Caki2 (cell line): ENCODE measurements at places on chromosomes 1 and 21.

GRCh38 chr1:19439464-19440171 lies 45.7 kb downstream of the CAPZB start:
- no peak for DNase-seq

- no peak for DNase-seq
These were observed 133.8 kb upstream of the CACNA1E start for GRCh38 chr1:181349512-181349911.

DNA sequence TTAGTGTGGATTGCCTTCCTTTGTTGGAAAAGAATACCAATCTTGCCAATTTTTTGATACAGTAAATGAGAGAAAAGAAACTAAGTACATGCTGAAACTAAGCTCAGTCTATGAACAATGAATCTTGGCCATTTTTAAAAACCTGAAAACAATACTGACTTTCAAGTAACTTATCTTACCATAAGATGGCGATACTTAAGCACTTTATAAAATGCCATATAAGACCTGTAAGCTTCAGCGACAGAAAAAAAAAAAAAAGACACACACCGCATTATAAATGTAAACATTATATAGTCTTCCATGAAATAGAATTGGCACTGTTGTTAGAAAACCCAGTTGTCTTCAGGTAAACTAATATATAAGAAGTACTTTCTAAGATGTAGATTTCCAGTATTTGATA lies 3.0 kb downstream of the OLFM3 start:
- DNase-seq: no peak

GRCh38 chr1:196105901-196106300 lies 502.3 kb downstream of the KCNT2 start:
- no peak for DNase-seq

DNA sequence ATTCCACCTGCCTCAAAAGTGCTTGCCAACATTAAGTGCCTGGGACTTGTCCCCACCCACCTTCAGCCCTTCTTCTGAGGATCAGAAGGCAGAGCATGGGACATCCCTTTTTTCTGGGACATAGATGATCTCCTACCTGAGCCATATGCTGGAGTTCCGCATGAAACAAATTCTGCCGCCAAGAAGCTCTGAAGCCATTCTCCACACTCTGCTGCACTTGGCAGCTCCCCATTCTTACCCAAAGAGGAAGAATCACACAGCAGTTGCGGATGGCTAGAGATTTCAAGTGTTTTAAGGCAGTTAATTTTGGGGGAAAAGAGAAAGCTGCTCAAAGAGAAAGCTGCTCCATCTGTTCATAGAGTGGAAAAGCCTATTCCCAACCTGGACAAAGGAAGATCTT lies 197.3 kb upstream of the COA6 start:
- DNase-seq: no peak

- DNase-seq: no peak
These were observed 13.5 kb downstream of the EGLN1 start for GRCh38 chr1:231408528-231409094.

DNA sequence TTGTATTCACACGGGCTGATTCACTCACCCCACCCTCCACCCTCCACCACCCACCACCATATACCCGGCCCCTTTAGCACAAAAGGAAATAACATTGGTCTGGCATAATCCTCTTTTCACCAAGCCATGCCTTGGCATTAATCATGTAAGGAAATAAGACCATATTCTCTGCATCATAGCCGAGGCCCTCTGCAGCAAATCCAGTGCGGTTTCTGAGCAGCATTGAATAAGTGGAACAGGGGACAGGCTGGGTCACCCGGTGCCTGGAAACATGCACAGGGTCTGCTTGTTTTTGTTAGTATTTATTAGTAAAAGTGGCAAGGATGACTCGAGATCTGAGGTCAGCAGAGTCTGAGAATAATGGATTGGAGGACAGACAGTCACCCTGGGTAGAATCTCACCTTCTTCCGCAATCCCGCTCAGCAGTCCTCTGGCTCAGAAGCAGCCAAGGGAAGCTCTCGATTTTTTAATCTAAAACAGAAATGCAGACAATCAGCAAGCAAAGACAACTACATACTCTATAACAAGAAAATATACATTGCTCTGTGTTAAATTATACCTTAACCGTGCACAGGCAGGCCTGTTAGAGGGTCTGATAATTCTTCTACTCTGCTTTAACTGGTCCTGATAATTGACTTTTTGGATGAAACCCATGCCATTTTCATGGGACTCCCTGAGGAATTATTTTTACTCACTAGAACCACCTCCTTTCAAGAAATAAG lies 52.4 kb upstream of the CDC42BPA start:
- DNase-seq: no peak

DNA sequence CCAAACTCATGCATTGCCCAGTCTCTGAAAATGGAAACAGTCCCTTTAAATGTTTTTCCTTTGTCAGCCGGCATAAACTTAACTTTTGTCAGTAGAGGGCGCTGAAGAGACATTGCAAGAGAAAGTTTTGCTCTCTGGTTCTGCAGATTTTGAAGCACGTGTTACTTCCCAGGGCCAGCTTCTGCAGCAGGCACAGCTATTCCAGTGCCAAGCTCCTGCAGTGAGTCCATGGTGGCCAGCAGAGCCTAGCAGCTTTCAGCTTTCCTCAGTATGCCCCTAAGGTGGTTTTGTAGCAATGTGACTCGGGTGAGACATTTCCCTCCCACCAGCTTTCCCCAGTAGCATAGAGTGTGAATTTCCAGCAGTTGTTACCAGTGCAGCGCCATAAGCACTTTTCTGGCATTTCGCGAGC lies 2.6 kb upstream of the IFI44L start:
- DNase-seq: peak; percentile 66

DNA sequence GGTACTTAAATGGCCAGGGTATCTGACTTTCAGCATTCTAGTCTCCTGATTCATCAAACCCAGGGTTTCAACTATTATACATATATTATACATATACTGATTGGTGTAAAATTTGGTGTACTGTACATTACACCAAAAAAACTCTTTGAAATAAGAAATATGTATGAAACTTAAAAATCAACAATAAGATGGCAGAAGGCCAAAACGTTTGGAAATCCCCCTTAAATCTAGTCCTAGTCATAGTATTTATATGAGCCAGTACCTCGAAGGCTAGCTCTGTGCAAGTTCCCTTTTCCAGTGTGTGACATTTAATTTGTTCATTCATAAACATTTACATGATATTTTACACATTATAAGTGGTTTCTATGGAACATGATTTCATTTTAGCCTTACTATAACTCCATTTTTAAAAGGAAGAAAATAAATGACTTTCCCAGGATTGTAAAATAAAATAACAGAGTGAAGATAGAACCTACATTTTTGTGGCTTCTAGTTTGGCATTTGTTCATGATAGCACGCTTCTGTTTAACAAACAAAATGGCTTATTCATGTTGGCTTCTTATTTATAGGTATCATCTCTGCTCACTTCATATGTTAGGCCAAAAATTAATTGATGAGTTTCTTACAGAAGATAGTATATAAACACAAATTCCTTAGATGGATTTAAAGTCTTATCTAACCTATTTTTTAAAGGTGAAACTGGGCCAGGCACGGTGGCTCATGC lies 18.8 kb upstream of the ZNF281 start:
- DNase-seq: no peak

DNA sequence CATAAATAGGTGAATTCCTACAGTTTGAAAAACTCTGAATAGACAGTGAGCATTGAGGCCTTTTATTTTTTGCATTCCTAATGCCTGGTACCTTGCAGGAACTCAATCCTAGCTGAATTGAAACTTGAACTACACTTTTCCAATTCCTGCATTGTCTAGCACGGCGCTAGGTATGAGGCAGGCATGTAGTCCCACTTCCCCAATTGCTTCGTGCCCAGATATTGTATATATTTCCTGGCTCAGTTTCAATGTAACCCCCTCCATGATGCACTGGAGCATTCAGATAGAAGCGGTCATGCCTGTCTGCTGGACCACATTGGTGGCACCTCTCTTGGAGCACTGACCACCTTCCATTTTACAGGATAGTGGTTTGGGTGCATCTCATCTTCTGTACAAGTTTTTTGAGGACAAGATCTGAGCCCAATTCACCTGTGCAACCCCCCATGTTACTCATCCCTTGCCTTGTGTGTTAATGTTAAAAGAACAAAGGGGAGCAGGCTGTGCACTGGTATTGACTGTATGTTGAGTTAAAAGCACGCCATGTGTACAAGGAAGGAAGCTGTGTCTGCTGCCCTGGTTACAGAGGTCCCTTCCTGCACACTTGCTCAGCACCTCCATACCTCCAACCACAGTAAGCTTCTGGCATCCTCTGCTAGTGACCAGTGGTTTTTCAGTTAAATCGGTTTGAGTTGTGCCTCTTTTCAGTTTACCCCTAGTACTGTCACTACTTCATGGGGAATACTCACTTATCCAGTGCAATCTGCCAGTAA lies 10.0 kb upstream of the RAB7B start:
- DNase-seq: no peak

DNA sequence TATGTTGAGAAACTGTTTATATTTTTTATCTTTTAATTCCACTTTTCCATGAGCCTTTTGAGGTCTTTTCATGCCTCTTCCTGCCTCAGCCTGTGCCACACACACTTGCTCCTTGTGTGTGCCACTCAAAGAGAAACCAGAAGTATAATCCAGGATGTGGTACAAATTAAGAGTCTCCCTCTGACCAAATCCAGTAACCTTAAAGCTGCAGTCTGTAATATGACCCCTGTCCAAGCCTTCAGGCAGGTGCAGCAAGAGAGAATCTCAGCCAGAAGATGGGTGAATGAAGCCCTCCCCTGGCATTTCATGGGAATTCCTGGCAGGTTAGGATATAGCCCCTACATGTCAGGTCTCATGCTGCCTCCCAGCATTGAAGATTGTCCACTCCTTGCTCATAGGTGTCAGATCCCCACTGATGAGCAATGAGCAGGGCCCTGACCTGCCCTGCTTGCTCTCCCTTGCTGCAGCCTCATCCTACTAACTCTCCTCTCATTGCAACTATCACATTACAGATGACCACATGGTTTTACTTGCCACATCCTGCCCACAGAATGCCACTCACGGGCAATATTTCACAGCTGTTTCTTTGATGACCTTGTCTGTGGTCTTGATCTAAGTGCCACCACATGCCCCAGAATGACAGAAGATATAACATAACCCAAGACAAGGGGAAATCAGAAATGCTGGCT lies 169.3 kb downstream of the SEC16B start:
- no peak for DNase-seq

DNA sequence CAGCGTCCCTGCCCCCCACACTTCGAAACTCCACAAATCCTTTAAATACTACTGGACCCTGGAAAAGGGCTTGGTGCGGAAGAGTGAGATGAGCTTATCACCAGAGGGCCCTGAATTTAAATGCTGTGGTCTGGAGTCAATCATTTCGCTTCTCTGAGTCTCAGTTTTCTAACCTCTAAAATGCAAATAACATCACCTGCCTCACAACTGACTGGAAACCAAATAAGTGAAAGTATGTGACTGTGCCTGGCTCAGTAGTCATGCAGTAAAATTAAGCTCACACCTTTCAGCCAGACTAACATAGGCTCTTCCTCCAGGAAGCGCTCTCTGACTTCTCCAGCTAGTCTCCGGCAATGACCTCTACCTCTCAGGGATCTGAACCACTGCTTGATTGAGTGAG lies 4.2 kb downstream of the GJA4 start:
- DNase-seq: no peak

- no peak for DNase-seq
These were observed 2.5 kb downstream of the TMEM63A start for GRCh38 chr1:225879521-225880221.

- DNase-seq: no peak
These were observed 58.3 kb downstream of the CD46 start for GRCh38 chr1:207810173-207810572.

DNA sequence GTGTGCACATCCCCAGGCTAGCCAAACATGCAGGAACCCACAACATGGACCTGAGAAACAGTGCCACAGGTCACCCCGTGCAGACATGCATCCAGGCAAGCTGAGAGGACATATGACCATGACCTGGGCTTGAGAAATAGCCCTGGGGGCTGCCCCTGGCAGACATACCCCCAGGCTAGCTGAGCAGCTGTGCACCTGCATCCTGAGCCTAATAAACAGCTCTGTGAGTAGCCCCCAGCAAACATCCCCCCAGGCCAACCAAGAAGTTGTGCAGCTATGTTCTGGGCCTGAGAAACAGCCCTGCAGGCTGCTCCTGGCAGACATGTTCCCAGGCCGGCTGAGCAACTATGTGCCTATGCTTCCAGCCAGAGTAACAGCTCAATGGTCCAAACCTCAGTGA lies 14.5 kb downstream of the OLFML3 start:
- DNase-seq: no peak

DNA sequence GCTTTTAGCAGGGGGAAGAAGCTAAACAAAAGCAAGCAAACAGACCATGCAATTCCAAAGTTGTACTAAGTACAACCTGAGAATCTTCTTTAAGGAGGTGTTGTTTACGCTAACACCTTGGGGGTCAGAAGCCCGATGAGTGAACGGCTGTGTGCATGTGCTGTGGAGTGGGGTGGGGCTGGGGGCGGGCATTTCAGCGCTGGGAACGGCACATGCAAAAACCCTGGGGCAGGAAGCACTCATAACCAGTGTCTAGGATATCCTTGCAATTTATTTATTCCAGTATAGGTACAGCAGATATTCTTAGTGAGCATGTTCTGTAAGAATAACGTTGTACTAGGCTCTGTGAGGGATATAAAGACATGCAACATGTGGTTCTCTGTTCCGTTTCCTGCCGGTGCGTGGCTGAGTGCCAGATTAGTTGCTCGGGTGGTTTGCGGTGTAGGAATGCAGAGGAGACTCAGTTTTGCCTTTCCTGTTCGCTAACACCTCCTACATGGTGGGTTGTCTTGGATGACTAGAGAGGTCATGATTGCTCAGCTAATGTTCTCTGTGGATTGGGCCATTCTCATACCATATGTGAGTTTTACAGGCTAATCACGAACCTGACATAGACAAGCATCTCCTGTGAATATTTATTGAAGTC lies 3.7 kb downstream of the FASLG start:
- peak; percentile 61 for DNase-seq

- DNase-seq: peak; percentile 31
These were observed 7.3 kb downstream of the WDR26 start for GRCh38 chr1:224427346-224427745.

GRCh38 chr1:180981596-180982387 lies 40.9 kb downstream of the STX6 start:
- no peak for DNase-seq

- DNase-seq: no peak
These were observed 207.3 kb downstream of the SLC45A1 start for GRCh38 chr1:8525216-8525557.

- no peak for DNase-seq
These were observed 19.9 kb upstream of the LPAR3 start for GRCh38 chr1:84912726-84913554.

- DNase-seq: no peak
These were observed 23.7 kb downstream of the MRPL37 start for GRCh38 chr1:54223441-54224202.

DNA sequence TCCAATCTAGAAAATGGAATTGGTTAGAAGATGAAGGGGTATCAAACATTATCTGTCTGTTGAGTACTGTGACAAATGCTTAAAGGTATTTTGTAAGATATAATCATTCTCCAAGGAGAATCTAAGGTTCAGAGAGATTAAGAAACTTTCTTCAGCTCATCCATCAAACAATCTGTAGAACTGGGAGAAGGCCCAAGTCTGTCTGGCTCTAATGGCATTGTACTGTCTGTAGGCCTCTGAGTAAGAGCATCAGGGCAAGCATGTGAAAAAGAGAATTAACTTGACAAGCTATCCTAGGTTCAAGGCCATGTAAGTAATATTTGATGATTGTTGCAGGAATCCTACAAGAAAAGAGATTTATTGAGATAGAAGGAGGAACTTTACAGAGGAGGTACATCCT lies 5.3 kb upstream of the FGGY start:
- no peak for DNase-seq

GRCh38 chr1:73654714-73655113 lies 543.3 kb downstream of the LRRIQ3 start:
- no peak for DNase-seq
